Stimulated activated CD4-positive, alpha-beta T cell treated with anti-CD3 and anti-CD28 coated beads, Interleukin-4, amount 100 ng/mL, for 4 hours (primary cell): ENCODE measurements at places on chromosomes 7 and 10.

DNA sequence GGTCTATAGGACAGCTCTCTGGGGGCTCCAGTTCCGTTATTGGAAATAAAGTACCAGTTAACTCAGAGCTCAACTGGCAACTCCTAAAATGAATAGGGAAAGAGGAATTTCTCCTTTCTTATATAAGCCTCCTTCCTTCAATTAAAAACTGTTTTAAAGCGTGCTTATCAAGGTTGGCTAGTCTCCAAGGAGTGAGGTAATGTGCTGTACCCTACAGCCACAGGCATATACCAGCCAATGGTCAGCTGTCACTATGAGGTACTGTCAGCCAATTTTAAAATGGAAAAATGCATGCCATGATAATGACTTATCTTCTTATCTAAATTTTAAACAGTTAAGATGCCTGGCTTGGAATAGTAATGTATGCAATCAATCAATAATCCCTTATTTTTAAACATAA lies 76.2 kb downstream of the PLCE1 start:
- no peak for DNase-seq

DNA sequence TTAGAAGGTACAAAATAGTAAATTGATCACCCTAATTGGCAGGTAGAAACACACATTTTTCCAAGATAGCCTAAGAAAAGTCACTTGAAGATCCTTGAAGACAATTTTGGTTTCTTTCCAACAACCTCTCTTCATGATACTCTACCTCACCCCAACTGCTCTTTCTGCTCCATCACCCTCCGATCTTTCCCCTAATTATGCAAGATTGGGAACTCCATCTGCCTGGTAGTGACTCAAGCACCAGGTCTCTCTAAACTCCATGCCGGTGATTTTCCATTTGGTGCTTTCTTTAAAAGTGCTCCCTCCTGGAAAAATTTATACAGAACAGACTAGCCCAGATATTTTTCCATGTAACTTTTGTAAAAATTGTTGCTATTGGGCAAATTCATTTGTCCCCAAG lies 1.1 kb upstream of the AKR1B1 start:
- DNase-seq: no peak

DNA sequence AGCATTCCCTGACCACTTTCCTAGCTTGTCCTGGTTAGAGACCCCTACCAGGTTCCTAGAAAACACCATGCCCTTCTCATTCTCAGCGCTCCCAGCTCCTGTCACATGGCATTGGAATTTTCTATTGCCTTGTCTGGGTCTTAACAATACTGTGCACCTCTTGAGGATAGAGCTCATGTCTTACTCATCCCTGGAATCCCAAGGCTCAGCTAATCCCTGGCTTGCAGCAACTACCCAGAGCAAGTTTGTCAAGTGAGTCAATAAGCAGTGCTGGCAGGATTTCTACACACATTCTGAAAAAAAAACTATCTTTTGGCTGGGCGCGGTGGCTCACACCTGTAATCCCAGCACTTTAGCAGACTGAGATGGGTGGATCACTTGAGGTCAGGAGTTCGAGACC lies 11.7 kb upstream of the PRDX3 start:
- no peak for DNase-seq

DNA sequence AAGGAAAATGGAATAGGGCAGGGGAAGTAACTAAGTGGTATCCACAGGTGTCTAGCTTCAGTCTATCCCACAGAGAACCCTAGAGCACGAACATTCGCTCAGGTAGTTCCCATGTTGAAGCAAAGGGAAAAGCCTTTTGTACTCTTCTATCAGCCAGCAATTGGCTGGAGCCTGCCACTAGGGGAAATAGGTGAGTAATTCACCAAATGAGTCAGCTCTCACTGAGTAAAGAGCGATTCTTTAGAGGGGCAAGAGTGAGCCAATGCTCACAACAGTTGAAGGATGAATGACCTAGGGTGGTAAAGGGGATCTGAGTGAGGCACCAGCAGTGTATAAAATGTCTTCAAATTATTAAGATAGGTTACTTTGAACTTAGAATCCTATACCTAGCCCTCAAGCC lies 94.1 kb upstream of the ZNF800 start:
- no peak for DNase-seq

GRCh38 chr10:78851647-78852046 lies 217.1 kb upstream of the ZMIZ1 start:
- no peak for DNase-seq

- no peak for DNase-seq
These were observed 30.8 kb downstream of the UMAD1 start for GRCh38 chr7:7671361-7671760.

DNA sequence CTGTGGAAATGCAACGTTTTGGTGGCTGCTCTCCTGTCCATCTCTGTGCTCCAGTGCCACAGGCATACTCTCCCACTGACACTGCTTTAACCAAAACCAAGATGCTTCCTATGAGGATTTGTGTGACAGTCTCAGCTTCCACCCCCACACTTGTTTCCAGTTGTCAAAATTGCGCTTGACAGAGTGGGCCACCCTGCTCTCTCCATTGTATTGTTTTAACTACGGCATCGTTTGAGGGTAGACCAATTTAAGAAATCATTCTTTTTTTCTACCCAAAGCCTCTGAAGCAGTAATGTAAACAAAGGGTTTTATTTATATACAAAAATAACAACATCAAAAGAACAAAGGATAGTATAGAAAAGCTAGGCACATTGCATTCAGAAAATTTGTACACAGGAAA lies 178.0 kb downstream of the INHBA start:
- DNase-seq: no peak

DNA sequence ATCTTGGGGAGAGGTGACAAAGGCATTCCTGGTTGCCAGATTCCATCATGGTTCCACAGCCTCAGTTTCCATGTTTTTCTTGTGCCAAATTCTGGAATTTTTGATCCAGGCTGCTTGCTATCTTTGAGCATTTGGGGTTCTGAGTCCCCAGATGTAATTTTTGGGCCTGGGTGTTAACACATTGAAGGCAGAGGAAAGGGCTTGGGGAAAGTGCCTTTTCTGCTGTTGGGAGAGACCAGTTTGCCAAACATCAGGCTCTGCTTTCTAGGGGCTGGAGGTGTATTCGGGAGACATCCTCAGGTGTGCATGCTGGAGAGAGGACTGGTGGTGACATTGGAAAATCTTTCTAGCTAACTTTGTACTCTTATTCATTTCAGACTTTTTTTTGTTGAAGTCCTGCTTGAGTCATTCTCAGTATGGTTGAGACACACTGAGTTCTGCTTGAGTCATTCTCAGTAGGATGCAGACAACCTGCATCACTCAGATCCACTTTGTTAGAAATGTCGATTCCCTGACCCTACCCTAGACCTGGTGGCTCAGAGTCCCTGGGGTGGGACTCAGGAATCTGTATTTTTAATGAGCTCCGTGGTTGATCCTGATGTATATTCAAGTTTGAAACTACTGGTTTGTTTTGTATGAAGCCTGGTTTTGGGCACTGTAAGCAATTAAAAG lies 101.0 kb downstream of the LRMDA start:
- no peak for DNase-seq

GRCh38 chr7:100763556-100764140 lies 30.3 kb downstream of the ZAN start:
- no peak for DNase-seq
